ENCODE measurements at places on chromosomes 11 and 22.

DNA sequence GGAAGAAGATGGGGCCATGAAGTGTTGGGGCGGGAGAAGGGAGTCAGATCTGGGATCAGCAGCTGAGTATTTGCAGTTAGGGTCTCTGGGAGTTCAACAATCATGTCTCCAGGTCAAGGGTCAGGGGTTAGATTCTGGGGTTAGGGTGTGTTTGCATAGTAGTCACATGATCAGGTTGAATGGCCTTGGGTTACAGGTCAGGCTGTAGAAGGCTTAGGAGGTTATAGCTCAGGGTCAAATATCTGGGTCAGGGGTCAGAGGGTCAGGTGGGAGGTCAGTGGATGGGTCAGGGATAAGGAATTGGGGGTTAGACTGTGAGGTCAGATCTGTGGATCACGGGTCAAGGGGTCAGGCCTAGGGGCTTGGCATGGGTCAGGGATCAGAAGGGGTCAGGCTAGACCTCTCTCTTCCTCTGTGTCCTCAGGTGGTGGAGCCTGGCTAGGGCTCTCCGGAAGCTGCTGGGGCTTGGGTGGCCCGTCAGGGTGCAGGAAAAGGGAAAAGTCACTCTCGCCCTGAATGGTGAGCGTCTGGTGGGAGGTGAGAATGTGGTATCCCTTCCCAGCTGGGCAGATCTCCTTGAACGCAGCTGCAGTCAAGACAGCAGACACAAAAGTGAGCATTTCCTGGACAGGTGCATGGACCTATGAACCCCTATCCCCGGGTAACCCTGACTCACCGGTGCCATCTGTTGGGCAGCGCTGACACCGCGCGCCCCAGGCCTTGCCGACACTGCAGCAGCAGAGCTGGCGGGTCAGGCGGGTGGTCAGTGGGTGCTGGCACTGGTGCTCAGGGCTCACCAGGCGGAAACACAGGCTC is 6.4 kb downstream of the LTBP3 start:
- peak; percentile 87 for DNase-seq

GRCh38 chr11:99920956-99921355 is 766.1 kb upstream of the ARHGAP42 start:
- no peak for DNase-seq

- DNase-seq: no peak
Measured at GRCh38 chr11:553083-553987, 7.2 kb downstream of the LMNTD2 start.

DNA sequence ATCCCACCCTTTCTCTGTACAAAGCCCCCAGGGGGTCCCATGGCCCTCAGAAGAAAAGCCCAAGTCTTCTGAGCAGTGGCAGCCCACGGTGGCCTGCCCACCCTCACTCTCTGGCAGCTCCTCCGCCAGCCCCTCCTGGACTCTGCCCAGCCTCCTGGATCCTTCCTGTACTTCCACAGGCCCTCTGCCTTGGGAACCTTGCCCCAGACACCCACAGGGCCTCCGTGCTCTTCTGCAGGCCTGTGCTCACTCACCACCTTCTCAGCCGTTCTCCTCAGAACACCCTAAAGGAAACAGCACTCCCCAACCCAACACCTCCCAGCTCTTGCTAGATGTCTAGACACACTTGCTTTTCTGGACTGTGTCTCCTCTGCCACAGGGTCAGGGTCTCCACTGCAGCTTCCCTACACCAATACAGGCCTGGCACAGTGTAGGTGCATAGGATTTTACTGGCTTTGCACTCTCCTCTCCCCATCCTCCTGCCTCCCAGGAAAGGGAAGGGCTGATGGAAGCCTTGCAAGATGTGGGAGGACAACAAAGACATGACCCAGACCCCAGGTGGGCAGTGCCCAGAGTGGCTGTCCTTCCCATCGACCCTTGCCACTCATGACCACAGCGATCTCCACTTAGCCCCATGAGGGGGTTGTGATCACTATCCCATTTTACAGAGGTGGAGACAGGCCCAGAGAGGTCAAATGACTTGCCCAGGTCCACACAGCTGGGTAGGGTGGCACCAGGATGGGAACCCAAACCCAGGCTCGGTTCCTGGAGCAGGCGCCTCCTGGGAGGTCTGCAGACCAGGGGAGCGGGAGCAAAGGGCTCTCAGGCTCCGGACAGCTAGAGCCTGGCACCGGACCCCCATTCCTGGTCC is 2.0 kb downstream of the SCARF2 start:
- no peak for DNase-seq

DNA sequence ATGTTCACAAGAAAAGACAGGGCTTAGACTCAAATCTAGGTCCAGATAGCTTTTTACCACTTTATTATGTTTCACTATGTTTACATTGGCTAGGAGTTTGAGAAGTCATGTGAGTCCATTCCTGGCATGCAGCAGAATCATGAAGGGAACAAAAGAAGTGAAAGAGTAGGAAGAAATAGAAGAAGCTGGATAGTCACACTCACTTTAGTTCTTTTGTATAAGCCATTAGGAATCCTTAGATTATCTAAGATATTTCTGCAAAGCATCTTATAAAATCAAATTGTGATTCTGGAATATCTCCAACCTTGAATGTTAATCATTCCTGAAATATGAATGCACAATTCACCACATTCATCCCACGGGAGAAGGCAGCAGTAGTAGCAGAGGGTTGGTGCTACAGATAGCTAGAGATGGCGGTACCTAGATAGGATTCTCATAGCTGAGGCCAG is 31.9 kb downstream of the MAML2 start:
- no peak for DNase-seq

DNA sequence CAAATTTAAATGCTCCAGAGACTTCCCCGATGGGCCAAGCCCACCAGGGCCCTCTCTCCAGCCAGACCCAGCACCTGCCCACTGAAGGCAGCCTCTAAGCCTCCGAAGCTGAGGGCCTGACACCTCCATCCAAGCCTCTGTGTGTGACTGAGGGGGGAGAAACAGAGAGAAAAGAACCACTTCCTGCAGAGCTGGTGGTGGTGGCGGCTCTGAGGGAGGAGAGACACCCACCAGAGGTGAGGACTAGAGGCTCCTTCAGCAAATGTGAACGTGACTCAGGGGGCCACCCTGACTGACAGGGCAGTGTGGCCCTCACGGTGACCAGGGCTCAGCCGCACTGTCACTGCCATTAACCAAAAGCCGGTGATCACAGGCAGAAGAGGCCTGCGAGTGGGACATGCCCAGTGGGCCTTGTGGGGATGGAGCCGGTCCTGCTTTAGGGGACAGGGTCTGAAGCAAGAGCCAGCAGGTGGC is 31.0 kb upstream of the CD5 start:
- DNase-seq: peak; percentile 83

- DNase-seq: no peak
Measured at GRCh38 chr11:126385991-126386728, 30.7 kb downstream of the ST3GAL4 start.

DNA sequence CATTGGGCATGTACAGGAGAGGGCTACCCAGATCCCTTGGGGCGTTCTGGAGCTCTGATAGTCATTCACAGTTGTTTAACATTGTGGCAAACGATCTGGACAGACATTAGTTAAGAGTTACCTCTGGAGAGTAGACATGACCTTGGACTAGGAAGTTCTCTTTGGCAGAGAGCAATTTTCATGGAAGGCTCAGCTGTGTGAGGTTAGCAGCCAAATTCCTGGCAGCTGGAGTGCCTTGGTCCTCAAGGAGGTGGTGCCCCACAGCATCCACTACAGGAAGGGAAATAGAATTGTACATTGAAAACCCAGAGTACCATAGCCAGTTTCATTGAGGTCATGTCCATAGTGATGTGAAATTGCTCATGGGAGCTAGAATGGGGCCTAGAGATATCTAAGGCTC is 82.8 kb downstream of the BLID start:
- no peak for DNase-seq

DNA sequence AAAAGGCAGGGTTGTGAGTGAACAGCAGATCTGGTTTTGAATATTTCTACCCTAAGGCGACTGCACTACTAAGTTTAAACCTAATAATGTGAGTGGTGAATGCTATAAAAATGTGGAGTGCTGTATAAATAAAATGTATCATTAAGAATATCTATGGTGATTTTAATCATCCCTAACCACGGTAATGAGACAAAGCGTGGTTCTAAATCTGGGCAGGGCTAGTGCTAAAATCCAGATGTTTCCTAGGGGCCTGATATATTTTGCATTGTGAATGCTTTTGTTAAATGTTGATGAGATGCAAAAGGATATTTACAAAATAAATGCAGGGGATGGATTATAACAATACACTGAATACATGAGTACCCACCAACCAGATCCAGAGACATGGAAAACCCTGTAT is 58.1 kb downstream of the TSPAN18 start:
- DNase-seq: no peak

DNA sequence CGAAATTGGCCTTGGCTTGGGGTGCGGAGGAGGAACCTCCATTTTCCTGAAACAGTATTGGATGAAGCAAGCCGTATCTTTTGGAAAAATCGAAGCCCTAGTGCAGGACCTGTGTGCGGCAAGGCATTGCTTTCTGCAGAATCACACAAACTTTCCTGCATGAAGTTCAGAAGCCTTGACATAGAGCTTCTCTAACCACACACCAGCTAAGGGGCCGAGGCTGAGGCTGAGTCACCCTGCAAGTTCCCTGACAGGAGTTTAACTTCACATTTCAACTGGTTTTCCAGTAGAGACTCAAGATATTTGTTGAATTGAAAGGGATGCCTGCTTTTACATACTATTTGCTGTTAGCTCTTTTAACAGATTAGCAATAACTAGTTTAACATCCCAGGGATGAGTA is 67.8 kb downstream of the TCF20 start:
- DNase-seq: peak; percentile 84

Data from activated effector memory CD4-positive, alpha-beta T cell treated with anti-CD3 and anti-CD28 coated beads, Interleukin-2, amount 50 U/mL, for 16 hours (primary cell).